Germinal center (tissue), 1 donor: ENCODE measurements at places on chromosomes 16 and 17.
A peak's percentile ranks its signal among the peaks of the same experiment; 100 is the strongest.

DNA sequence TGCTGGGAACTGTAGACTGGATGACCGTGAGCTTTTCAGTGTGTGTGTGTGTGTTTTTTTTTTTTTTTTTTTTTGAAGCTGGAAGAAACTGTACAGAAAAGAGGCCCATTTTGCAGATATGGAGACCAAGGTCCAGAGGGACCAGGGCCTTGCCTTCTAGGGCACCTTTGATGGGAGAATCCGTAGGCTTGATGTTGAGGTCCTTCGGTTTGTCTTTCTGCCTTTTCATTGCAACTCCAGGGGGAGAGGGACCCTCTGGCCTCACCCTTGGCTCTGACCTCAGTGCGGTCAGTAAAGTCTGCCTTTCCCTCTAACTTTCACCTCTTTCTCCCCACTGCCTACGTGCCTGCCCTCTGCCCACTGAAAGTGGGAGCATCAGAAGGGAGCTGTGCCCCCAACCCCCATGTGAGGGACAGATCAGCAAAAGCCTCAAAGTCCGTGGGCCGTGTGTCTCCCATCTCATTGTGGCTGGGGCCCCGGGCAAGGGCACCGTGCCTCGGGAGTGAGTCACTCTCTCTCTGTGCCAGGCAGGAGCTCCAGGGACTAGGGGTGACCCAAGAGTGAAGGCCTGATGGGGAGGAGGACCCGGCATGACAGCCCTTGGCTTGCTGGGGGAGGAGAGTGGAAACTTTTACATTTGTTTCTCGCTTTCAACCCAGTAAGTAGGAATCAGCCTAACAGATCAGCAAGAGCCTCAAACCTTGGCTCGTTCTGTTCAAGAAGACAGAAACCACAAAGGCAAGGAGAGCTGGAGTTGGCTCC, 123.6 kb downstream of the CMIP start:
- DNase-seq, result no peak

DNA sequence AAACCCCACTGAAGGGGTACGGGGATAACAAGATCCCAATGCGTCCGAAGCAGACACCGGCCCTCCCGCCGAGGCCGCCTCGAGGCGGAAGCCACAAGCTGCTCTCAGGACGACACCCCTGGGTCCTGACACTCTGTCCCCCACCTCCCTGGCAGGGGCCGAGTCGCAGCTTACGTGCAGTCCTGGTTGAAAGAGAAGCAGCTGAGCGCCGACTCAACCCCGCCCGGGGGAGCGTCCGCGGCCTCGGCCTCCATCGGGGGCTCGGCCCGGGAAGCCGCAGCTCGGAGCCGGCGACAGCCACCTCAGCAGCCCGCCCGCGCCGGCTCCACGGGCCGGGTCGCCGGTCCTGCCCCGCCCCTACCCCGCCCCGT, at the start of gene WIPI1:
TSS of gene WIPI1 (minus strand) at position 329 of the 371 bp plus-strand sequence. CDS start at position 254, 75 bp downstream.
- no peak for DNase-seq

DNA sequence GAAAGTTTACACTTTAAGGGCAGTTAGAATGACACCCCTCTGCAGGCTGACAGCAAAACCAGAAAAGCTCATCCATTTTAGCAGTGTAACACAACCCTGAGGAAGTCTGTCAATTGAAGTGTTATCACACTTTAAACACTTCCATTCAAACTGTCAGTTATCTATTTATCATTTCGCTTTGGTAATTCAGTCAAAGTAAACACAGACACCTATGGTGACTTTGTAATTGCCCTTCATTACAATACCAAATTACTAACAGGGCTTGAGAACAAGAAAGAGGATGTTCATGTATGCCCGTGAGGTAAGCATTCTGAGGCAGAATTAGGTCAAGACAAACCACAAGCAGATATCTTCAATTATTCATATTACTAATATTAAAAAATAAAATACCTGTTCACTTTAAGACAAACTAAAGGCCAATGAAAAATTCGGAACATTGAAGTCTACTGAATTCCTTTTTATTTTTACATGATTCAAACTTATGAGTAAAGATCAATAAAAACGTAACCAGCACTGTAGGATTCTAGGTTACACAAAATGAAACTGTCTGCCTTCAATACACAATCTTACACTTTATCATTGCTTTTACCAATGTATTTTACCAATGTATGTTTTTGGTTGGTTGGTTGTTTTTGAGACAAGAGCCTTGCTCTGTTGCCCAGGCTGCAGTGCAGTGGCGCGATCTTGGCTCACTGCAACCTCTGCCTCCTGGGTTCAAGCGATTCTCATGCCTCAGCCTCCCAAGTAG, 57.1 kb downstream of the BRIP1 start:
- DNase-seq, result no peak

DNA sequence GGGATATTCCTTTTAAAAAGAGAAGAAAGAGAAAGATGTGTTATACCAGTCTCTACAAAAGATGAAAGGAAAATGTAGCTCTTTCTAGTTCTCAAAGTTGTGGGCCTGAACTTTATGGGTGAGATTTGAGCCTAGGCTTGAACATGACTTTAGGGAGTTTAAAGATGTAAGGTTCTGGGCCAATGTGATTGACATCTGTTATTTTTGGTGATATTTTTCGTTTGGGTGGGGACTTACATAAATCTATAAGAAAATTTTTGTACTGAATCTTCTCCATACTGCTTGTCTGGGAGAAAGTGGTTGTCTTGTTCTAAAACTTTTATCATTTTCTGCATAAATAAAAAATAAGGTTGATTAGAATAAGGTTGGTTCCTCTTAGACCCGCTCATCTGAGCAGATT, 4.8 kb downstream of the PRKCA start:
- no peak for DNase-seq

DNA sequence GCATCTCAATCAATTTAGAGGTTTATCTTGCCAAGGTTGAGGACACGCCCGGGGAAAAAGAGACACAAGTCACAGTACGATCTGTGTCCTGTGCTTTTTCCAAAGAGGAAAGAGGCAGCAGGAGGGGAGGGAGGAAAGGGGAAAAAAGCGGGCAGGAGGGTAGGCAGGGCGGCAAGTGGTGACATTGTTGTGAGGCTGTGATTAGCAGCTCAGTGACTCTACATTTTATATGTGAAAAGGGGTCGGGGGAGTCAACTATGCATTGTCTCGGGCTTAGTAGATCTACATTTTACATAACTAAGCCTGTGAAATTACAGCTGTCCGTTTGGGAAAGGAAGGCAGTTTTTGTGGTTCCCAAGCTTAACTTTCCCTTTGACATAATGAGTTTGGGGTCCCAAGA, 22.2 kb upstream of the RIPOR1 start:
- no peak for DNase-seq

- DNase-seq, result no peak
Observed at GRCh38 chr16:87350681-87351319, 32.8 kb downstream of the FBXO31 start.

GRCh38 chr17:28959471-28959871, 8.2 kb upstream of the PHF12 start:
- DNase-seq, result no peak

DNA sequence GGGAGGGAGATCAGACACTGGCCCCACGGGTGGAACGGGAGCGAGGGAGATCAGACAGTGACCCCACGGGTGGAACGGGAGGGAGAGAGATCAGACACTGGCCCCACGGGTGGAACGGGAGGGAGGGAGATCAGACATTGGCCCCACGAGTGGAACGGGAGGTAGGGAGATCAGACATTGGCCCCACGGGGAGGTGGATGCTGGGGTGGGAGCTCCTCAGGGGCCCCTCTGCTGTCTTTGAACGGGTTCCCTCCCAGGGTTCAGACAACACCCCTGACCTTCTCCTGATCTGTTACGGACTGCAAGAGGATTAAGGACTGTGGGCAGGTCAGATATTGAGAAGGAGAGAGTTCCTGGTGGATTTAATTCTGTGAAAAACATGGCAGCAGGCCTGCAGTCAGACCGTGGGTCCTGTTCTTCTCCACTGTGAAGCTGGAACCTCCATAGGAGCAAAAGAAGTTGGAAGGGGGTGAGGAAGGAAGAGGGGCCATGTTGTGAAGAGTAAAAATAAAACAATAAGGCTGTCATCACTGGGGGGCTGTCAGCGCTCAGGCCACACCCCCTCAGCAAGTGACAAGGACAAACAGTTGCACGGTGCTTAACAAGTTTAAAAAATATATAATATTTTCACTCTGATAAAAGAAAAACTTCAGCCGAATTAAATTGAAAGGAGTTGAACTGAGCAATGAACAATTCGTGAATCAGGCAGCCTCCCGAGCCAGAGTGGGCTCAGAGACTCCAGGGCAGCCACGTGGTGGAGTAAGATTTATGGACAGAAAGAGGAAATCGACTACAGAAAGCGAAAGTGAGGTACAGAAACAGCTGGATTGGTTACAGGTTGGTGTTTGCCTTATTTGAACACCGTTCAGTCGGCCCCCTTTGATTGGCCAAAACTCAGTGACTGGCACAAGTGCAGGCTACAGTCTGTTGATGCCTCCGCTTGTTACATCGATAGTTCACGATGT, 348.7 kb upstream of the TNRC6C start:
- peak; percentile 76 for DNase-seq

- no peak for DNase-seq
Observed at GRCh38 chr17:35170968-35171771, 23.0 kb downstream of the SLC35G3 start.

DNA sequence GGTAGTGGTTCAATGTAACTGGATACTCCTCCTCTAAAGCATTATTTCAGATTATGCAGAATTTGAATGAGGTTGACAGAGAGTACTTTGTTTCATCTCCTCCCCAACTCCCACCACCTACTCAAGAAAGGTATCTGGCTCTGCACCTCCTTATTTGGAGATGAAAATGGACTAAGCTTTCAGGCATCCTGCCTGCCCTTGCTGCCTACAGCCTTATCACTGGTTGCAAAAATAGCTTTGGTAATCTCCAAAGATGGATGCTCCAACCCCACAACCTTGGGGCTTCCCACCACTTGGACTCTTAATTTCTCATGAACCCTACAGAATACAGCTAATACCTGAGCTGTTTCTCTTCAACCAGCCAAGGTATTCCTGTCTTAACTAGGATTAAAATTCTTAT, 45.3 kb upstream of the CORO6 start:
- DNase-seq, result no peak

DNA sequence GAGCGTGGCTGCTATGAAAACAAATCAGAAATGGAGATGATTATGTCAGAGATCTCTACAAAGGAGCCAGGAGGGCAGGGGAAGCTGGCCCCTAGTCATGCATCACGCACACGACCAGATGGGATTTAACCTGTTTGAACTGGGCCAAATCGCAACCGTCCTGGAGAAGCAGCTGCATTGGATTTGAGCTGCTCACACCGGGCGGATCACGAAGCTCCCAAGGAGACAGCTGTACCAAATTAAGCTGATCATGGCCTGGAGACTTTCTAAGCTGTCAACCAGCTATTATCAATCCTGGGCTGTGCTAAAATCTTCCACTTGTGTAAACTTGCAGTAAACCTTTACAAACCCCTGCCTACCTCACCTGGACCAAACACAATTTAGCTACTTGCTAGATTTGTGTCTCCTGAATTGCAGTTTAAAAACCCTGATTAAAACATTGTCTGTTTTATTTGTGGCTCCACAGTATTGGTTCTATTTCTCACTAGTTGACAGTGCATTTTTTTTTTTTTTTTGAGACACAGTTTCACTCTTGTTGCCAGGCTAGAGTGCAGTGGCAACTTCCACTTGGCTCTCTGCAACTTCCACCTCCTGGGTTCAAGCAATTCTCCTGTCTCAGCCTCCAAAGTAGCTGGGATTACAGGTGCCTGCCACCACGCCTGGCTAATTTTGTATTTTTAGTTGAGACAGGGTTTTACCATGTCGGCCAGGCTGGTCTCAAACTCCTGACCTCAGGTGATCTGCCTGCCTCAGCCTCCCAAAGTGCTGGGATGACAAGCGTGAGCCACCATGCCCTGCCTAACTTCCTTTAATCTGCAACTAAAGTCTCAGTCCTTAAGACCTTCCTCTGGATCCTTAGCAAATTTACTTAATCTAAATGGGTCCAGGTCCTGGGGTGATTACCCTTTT, 98.3 kb upstream of the GRIN2A start:
- no peak for DNase-seq

GRCh38 chr16:11621920-11622651, 35.4 kb upstream of the LITAF start:
- peak; percentile 58 for DNase-seq

- DNase-seq, result no peak
Observed at GRCh38 chr16:82070656-82071369, 35.8 kb downstream of the HSD17B2 start.

DNA sequence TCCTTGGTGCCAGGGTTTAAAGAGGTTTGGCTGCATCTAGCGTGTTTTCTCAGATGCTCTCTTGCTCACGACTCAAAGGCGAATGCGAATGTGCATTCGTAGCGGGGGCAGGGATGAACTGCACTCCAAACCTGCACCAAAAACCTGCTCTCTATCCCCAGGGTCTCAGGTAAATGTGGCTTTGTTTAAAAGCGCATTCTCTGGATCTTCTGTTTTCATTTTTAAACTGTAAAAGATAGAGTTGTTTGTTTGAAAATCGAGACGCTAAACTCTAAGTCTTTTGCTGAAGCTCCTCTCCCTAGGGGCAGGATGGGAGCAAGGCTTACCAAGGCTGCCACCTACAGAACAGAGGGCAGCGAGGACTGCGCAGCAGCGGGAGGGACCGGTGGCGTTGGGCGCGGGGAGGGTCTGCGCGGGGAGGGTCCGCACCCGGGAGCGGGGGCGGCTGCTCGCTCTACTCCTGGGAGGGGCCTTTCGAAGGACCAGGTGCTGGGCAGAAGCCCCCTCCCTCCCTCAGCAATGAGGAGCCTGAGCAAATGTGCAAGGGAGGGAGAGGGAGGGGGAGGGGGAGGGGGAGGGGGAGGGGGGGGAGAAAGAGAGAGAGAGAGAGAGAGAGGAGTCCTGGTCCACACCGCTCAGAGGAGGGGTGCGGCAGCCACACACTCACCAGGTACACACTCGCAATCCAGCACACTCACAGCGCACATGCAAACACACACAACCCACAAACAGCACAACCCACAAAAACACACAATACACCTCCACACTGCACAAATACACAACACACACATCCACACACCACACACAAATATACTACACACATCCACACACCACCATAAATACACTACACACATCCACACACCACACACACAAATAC, 142.8 kb downstream of the GRIN2A start:
- DNase-seq, result peak; percentile 7

DNA sequence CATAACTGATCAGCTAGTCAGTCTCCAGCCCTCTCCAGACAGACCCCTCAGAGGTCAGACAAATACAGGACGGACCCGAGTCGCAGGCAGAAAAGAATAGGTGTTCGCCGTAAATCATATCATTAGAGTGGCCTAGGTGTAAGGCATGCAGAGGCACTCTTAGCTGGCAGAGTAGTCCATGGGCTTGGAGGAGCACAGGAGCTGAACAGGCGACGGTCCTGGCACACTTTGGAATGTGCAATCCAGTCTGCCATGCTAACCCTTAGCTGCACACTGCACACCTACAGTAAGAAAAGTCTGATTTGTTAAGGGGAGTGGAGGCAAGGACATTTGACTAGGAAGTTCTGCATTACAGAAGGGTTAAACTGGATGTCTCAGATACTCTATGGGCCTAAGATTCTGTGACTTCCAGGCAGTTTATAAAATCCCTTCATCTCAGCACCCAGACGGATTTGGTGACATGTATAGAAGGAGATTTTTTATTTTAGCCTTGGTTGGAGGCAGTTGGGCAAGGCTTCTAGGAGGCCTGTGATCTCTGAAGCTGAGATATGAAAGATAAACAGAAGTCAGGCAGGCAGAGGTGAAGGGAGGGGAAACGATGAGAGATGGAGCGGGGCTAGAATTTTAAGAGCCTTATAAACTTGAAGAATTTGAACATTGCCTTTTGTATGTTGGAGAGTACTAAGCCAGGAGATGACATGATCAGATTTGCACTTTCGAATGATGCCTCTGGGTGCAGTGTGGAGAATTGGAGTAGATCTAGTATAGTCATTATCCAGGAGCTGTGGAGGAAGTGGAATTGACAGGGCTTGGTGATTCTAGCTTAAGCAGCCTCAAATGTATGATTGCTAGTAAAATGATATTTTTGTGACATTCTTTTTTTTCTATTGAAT, 34.6 kb upstream of the SLC5A11 start:
- no peak for DNase-seq
